ENCODE measurements at places on chromosomes 5 and 9.

- no peak for DNase-seq
These were observed 16.2 kb upstream of the IL3 start for GRCh38 chr5:132044207-132044606.

DNA sequence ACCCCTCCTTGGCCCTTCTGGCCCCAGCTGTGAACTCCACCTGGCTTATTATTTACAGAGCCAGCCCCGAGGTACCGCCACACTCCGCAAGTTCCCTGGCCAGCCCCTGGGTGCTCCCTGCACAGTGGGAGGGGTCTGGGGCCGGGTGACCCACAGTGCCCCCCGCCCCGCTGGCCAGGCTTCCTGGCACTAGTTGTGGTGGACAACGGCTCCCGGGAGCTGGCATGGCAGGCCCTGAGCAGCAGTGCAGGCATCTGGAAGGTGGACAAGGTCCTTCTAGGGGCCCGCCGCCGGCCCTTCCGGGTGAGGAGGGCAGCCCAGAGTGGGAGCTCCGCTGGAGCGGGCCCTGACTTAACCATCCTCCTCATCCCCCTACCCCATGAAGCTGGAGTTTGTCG is 3.9 kb downstream of the MAMDC4 start:
- no peak for DNase-seq

GRCh38 chr9:95980262-95981125 is 105.0 kb downstream of the ERCC6L2 start:
- no peak for DNase-seq

DNA sequence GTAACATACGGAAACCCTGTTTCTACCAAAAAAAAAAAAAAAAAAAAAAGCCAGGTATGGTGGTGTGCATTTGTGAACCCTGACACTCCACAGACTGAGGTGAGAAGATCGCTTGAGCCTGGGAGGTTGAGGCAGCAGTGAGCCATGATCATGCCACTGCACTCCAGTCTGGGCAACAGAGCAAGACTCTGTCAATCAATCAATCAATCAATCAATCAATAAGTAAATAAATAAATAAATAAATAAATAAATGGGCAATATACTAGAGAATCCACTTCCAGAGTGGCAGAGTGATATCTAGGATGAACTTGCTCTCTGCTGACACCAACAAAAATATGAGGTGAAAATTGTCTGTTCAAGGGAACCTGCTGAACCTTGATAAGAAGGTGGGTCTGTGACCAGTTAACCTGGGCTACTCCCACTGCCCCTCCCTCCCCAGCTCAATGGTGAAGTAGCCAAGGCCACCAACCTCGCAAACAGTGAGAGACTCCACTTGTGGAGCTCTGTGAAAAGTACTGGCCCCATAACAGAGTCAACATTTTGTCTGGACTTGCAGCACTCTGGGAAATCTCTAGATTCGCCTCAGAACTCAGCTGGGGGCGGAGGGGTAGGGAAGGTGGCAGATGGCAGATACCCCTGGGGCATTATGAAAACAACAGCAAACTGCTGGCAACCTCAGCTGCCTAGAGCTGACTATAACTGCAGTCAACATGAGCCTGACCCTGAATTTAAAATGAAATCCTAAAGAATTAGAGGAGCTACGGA is 163.7 kb downstream of the ROR2 start:
- no peak for DNase-seq
